ENCODE measurements at places on chromosomes 13 and 19. TPM values are rescaled to one million over a fixed set of nuclear protein-coding genes. Genes with fewer than 3 reads are reported as not detected.

Gene CLN5
- total RNA-seq: 55.6 TPM

Gene GNA15
- total RNA-seq: not detected

Gene ZNF534
- total RNA-seq: under 0.01 TPM

Gene POU4F1
- not detected for total RNA-seq

Gene TGFBR3L
- total RNA-seq: not detected

Gene PCDH20
- total RNA-seq: not detected

Gene FREM2
- total RNA-seq: 0.33 TPM

Gene TUBA3C
- not detected for total RNA-seq

Gene ZNF43
- total RNA-seq: 13.8 TPM

Gene URAD
- not detected for total RNA-seq

Gene LRRC63
- 1.5 TPM for total RNA-seq

Gene ZNF208
- total RNA-seq: 0.73 TPM

Gene IGFL2
- not detected for total RNA-seq

Gene PCDH17
- 0.34 TPM for total RNA-seq

Gene PDX1
- total RNA-seq: not detected

Gene PNMA8A
- 11.6 TPM for total RNA-seq

Gene FPR1
- total RNA-seq: not detected

Gene ENOX1
- 8.0 TPM for total RNA-seq

Gene ERICH6B
- total RNA-seq: not detected

Gene ZNF253
- total RNA-seq: 13.0 TPM

Gene ATXN8OS
- total RNA-seq: not detected

Gene PSG2
- not detected for total RNA-seq

Gene BCL3
- total RNA-seq: 7.2 TPM

Gene SOX1
- total RNA-seq: 0.33 TPM

Gene CADM4
- total RNA-seq: 8.4 TPM

Gene S1PR4
- not detected for total RNA-seq

Gene ZNF90
- total RNA-seq: 1.5 TPM

Gene AXL
- total RNA-seq: 43.2 TPM

Gene IL17D
- 7.9 TPM for total RNA-seq

Gene TGFB1
- total RNA-seq: 0.34 TPM

Gene DUXA
- total RNA-seq: not detected

Gene GADD45B
- total RNA-seq: 8.3 TPM

Gene LILRB5
- not detected for total RNA-seq

Gene CALR3
- total RNA-seq: not detected

Gene CD209
- total RNA-seq: not detected

Gene CEACAM4
- total RNA-seq: not detected

Gene NCR1
- total RNA-seq: not detected

Gene C19orf44
- 5.8 TPM for total RNA-seq

Gene ZNF682
- 2.9 TPM for total RNA-seq

Gene NLRP7
- not detected for total RNA-seq

Gene PRR12
- 3.4 TPM for total RNA-seq

Gene C1QTNF9
- not detected for total RNA-seq

Gene FFAR1
- total RNA-seq: not detected

Gene KCNRG
- 3.3 TPM for total RNA-seq

Gene STARD13
- total RNA-seq: 18.2 TPM

Gene ZNF792
- 5.5 TPM for total RNA-seq

Gene ZNF99
- not detected for total RNA-seq

Gene LILRA6
- total RNA-seq: not detected

Gene ZNF98
- total RNA-seq: not detected

All from melanocyte of skin (primary cell).